ENCODE measurements at places on chromosomes 5 and 9. TPM values are rescaled to one million over a fixed set of nuclear protein-coding genes. Genes with fewer than 3 reads are reported as not detected.

The MTX3 gene
- total RNA-seq = 16.6 TPM

The DMRTA1 gene
- 3.4 TPM for total RNA-seq

The ARL14EPL gene
- not detected for total RNA-seq

The ACER2 gene
- 2.0 TPM for total RNA-seq

The CER1 gene
- 1,033 TPM for total RNA-seq

The CCL19 gene
- total RNA-seq = not detected

The PCDHB4 gene
- total RNA-seq = 0.41 TPM

The CTSV gene
- 50.5 TPM for total RNA-seq

The PCDHGA9 gene
- 0.04 TPM for total RNA-seq

The OR13J1 gene
- not detected for total RNA-seq

The NPDC1 gene
- 10.1 TPM for total RNA-seq

The COL15A1 gene
- not detected for total RNA-seq

The TEX48 gene
- not detected for total RNA-seq

The FCHO2 gene
- 7.0 TPM for total RNA-seq

The C9orf153 gene
- total RNA-seq = not detected

The SNAPC4 gene
- total RNA-seq = 13.3 TPM

The ATP6V1G1 gene
- 158 TPM for total RNA-seq

The IRF1 gene
- 4.5 TPM for total RNA-seq

The IL4 gene
- not detected for total RNA-seq

The CA9 gene
- total RNA-seq = not detected

The BTNL3 gene
- total RNA-seq = not detected

The LPAR1 gene
- total RNA-seq = 7.2 TPM

The PCDHB3 gene
- total RNA-seq = 0.26 TPM

The LRSAM1 gene
- 15.8 TPM for total RNA-seq

The NR5A1 gene
- total RNA-seq = 0.30 TPM

The PTPN3 gene
- total RNA-seq = 0.62 TPM

The KCTD16 gene
- total RNA-seq = 0.04 TPM

The EQTN gene
- total RNA-seq = 2.1 TPM

The WNK2 gene
- 13.3 TPM for total RNA-seq

The FGF1 gene
- total RNA-seq = 2.9 TPM

The KIAA0825 gene
- 0.63 TPM for total RNA-seq

The FOXD4L3 gene
- total RNA-seq = not detected

The PCDHB2 gene
- total RNA-seq = 1.9 TPM

The LECT2 gene
- not detected for total RNA-seq

The AMBP gene
- 1.7 TPM for total RNA-seq

The CARTPT gene
- not detected for total RNA-seq

The FAM221B gene
- total RNA-seq = not detected

The LRRC19 gene
- total RNA-seq = not detected

The FAM169A gene
- total RNA-seq = 37.6 TPM

The FOXD1 gene
- total RNA-seq = 2.6 TPM

The PLAC8L1 gene
- 0.44 TPM for total RNA-seq

The ANKDD1B gene
- 0.03 TPM for total RNA-seq

The GFI1B gene
- not detected for total RNA-seq

The ST8SIA4 gene
- 1.00 TPM for total RNA-seq

The CTXN3 gene
- total RNA-seq = not detected

The RNF224 gene
- not detected for total RNA-seq

The NME5 gene
- 0.44 TPM for total RNA-seq

The ACTBL2 gene
- not detected for total RNA-seq

The SLC28A3 gene
- not detected for total RNA-seq

The FBP1 gene
- total RNA-seq = 7.5 TPM

The HDAC3 gene
- 82.7 TPM for total RNA-seq

The NPR3 gene
- 0.04 TPM for total RNA-seq

The ACOT12 gene
- total RNA-seq = not detected

The CSF1R gene
- not detected for total RNA-seq

The PCDHA4 gene
- 7.6 TPM for total RNA-seq

The PRDM9 gene
- not detected for total RNA-seq

The CCDC180 gene
- 6.2 TPM for total RNA-seq

The GARIN3 gene
- total RNA-seq = not detected

Measured in H7 (cell line).